ENCODE measurements at places on chromosomes 13 and 19. TPM values are rescaled to one million over a fixed set of nuclear protein-coding genes. Genes with fewer than 3 reads are reported as not detected.

DNA sequence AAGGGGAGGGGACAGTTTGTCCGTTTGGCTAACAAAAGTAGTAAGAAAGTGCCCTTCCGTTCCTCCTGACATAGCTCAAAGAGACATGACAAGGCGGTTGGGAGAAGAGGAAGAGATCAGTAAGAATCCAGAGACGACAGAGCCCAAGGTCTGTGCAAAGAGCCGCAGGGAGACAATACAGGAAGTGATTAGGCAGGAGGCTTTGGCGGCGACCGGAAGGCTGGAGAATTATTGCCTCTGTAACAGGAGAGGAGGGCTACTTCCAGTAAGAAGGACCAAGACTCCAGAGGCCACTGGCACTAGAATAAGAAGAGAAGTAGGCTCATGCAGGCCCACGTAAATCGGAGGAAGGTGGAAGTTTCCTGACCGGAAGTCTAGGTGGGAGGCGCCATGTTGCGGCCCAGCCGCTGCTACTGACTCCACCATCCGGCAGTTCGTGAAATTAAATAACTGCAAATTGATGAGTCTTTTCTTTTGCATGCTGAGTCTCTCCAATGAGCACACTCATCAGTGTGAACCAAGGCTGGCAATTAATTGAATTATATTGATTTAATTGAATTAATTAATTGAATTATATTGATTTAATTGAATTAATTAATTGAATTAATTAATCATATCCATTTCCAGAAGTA lies 9.9 kb downstream of the RFX2 start:
- DNase-seq, result no peak

Gene KIR2DL4
- total RNA-seq, result not detected

- DNase-seq, result no peak
These were observed 13.9 kb downstream of the FCHO1 start for GRCh38 chr19:17765069-17765618.

Gene LRCH1
- 14.0 TPM for total RNA-seq
